Stimulated activated CD4-positive, alpha-beta T cell treated with anti-CD3 and anti-CD28 coated beads, TNF-alpha, amount 100 ng/mL, for 4 hours (primary cell): ENCODE measurements at places on chromosomes 12 and 14.

- no peak for DNase-seq
These were observed 91.3 kb downstream of the PRKD1 start for GRCh38 chr14:29836395-29836794.

DNA sequence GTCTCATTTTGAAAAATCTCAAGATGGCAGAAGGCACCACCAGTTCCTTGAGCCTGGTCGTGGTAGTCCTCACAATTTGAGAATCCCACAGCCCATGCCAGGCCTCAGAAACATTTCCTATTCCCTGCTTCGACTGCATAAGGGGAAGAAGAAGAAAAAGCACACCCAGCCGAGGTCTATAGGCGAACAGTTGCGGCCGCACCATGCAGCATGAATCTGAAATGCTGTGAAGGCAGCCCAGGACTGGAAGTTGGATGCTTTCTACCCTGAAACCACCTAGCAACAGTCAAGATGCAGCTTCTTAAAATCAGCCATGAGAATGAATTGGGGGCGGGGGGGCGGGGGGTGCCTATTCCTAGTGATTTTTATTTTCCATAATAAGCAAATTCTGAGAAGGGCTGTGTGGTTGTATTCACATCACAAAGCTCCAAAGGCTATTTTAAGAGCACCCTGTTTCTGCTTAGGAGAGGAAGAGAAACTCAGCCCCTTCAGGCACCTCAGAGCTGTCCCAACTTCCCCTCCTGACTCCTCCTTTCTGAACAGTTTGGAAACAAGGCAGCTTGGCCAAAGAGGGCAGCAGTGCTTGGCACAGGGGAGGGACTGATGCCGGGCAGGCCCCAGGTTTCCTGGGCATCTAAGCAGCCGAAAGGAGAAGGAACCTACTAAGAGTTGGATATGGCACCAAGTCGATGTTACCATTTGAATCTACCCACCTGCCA lies 172.5 kb upstream of the FOXN3 start:
- no peak for DNase-seq

GRCh38 chr14:47276931-47277330 lies 398.5 kb downstream of the MDGA2 start:
- DNase-seq, result no peak

DNA sequence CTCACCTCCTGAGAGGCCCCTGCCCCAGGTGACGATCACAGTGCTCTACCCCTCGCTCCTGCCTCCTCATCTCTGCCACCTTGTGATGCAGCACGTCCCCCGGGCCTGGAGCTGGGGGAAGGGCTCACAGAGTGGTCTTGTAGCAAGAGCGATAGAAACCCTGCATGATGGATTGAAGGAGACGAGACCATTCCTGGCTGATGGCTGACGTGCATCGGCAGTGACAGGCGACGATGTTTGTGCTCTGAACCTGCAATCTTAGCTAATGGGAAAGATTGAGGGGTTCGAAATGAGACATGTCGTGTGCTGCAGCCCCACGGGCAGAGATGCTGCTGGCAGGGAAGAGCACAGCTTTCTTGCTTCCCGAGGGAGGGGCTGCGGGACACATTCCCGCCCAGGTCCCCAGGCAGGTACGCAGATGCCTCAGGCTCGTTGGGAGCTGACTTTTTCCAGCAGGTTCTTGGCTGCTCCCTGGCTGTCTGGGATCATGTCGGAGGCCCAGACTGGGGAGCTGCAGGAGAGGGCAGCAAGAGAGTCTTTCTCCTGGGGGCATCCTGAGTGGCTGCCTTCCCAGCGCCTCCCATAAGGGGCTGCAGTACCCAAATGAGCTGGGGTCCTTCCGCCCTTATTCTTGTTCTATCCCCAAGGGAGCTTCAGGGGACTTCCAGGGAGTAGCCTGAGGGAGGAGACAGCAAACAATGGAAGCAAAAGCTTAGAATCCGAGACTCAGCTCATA lies 38.7 kb upstream of the GPATCH2L start:
- no peak for DNase-seq

DNA sequence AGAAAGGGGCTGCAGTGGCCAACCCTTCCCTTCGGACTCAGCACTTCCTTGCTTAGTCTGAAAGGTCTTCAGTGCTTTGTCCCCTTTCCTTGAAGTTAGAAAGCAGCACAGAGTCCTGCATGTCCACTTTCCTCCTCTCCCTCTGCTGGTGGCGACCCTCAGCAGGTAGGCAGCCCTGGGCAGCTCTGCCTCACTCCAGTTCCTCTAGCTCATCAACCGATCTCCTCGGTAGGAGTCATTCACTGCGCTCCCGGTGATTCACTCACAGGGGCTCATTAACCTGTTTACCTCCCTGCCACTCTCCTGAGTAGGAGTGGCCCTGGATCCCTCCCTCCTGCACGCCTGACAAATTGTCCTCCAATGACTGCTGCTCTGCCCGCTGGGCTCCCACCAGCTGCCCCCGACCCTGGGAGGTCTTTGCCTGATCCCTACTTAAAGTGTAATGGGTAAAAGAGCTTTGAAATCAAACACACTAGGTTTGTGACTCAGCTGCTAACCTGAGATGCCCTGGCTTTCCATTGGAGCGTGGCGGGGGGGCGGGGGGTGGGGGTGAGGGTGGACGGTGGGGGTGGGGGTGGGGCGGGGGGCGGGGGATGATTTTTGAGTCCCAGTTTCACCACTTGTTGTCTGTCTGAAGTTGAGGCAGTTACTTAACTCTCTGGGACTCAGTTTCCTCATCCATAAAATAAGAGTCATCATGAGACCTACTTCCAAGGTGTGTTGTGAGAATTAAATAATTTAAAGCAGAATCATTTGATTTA lies 4.2 kb downstream of the SCNN1A start:
- DNase-seq, result no peak

DNA sequence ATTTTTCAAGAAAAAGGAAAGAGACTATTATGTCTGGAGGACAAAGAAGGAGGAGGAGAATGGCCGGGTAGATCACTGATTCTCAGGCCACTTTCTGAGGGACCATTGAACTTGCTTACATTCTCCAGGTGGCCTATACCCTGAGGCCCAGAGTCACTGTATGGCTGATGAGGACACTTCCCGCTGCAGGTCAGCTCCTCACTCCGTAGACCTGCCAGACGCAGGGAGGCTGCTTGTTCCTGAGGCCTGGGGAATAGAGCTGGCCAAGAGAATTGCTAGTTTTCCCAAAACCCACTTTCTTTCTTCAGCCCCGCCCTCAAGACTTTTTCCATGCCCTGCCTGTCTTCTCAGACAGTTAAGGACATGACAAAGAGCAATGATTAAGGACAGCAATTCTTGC lies 510.5 kb upstream of the TBX3 start:
- DNase-seq, result no peak

GRCh38 chr14:99128185-99128584 lies 143.8 kb downstream of the BCL11B start:
- no peak for DNase-seq

DNA sequence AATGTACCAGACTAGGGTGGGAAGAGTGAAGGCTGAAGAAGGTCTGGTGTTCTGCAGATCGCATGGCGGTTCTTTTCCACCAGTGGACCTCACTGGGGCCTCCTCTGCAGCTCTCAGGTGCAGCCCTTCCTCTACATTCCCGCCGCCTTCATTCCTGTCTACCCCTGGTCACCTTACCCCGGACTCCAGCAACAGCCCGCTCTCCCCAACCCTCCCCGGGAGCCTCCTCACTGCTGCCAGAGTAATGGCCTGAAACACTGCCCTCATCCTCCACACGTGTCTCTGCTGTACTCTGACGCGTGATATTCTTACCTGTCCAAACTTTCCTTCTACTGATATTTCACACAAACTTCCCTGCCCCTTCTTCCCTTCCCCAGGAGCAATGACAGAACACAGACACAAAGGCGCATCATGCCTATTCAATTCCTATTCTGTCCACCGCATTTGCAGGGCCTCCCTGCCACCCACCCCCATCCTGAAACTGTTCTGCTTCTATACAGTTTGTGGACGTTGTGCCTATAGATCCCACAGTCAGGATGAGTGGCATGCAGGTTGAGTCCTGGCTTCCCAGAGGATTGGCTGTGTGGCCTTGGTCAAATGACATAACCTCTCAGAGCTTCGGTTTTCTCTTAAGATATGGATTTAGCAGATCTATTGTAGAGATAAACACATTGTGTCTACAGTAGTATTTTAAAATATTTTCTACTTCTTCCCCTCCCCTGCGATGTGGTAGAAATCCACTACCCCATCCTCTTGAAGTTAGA lies 1.7 kb upstream of the NUAK1 start:
- no peak for DNase-seq

DNA sequence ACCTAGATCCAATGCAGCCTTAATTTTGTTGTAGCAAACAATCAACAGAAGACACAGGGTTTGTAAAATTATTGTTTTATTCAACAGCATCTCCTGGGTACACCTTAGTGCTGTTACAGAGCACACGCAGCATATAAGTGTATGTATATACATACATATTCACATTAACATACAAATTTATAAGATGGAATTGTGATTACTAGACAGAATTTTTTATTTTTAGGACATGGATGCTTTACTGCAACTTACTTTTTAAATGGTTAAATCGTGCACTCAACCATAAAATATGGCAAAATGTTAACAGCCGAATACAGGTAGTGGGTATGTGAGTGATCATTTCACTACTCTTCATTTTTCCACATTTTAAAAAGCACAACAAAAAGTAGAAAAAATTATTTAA lies 16.6 kb downstream of the HEATR5A start:
- no peak for DNase-seq

GRCh38 chr12:92537290-92537960 lies 165.4 kb upstream of the PLEKHG7 start:
- DNase-seq, result no peak

GRCh38 chr14:85085981-85086380 lies 444.0 kb upstream of the FLRT2 start:
- no peak for DNase-seq

GRCh38 chr12:92601680-92602079 lies 101.1 kb upstream of the PLEKHG7 start:
- DNase-seq, result no peak

GRCh38 chr12:91804533-91804932 lies 341.1 kb downstream of the BTG1 start:
- DNase-seq, result no peak

GRCh38 chr14:73684627-73685026 lies 29.6 kb downstream of the PNMA1 start:
- no peak for DNase-seq

DNA sequence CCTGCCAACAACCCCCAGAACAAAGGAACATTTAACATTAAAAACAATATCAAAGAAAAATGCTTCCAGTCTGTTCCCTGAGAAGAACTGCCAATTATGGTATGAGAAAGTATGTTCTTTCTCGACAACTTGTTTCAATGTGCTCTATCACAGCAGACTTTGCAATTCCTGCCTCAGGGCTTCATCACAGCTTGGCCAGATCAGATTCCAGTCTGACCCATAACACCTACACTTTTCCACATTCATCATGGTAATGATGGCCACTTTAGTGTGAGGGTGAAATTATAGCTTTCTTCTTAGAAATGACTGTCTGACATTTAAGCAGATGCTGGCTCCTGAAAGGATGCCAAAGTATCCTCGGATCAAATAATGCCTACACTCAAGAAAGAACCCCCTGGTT lies 17.0 kb downstream of the NEK9 start:
- no peak for DNase-seq

DNA sequence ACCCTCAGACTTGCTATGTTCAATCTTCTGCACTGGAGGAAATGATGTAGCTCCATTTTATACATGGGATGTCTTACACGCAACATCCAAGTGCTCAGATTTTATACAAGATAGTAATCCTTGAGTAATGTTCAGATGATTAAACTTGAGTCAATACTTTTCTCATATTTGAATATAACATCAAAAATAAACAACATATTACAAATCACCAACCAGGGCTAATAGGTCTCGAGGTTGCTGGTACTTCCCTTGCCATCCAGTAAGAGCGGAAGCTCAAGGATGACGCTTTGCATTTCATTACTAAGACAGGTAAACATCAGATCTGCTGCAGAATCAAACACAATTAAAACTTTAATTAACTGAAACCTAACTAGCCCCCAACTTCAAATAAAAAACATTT lies 97.3 kb downstream of the FOXN3 start:
- DNase-seq, result no peak

- DNase-seq, result no peak
These were observed 115.0 kb upstream of the NPAS3 start for GRCh38 chr14:32823706-32824105.

GRCh38 chr12:84397846-84398245 lies 514.8 kb downstream of the SLC6A15 start:
- no peak for DNase-seq

- DNase-seq, result no peak
These were observed 55.9 kb downstream of the AACS start for GRCh38 chr12:125121106-125121505.

- no peak for DNase-seq
These were observed 44.7 kb downstream of the FERMT2 start for GRCh38 chr14:52906141-52906601.

GRCh38 chr12:53171725-53172329 lies 8.7 kb upstream of the ZNF740 start:
- DNase-seq, result no peak

GRCh38 chr12:105399428-105400081 lies 69.1 kb downstream of the C12orf75 start:
- DNase-seq, result no peak

DNA sequence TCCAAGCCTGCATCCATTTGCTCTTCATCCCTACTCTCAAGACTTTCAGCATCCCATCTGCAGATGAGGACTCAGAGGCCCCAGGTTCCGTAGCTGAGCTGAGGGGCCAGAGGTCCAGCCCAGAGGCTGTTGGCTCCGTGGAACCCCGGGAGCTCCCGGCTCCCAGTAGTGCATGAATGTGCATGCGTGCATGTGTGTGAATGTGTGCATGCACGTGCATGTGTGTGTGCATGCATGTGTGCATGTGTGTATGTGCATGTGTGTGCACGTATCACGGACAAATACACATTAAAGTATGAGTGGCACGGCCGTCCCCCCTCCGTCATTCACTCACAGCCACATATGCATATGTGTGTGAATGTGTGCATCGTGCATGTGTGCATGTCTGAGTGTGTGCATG lies 149.9 kb downstream of the KIF26A start:
- no peak for DNase-seq

GRCh38 chr14:71704210-71704609 lies 228.0 kb upstream of the RGS6 start:
- DNase-seq, result no peak

GRCh38 chr14:65226824-65227604 lies 124.7 kb upstream of the MAX start:
- no peak for DNase-seq

DNA sequence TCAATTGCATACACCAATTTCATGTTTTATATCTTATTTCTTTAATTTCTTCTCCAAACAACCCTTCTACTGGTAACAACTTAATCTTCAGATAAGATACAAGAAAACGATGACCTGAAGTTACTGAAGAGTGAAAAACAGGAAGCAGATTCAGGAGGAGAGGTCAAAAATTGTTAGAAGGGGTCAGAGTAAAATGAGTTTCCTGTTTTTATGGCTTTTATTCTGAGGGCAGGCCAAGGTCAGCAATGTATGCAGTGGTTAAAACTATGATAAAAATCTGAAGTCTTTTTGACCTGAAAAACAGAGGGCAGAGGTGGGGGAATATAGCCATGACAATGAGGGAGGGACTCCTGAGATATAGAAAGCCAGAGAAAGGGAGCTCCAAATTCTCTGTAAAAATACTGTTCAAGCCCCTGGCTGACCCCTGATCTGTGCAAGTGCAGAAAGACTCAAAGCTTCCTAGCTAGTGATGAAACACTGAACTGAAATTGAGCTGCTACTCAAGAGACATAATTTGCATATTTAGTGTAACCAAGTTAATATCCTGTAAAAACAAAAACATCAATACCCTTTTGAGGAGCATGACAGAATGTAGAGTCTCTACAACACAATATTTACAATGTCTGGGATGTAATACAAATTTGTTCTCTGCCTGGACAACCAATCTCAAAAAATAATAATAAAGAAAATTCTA lies 514.3 kb upstream of the SEL1L start:
- DNase-seq, result no peak
